IPS DF 6.9 (cell line): ENCODE measurements at places on chromosomes 7 and 10.

GRCh38 chr7:64908358-64908757, 5.3 kb downstream of the ZNF273 start:
- no peak for DNase-seq

- no peak for DNase-seq
Observed at GRCh38 chr7:99928994-99929729, at the start of gene GJC3. TSS of gene GJC3 (minus strand) at chr7:99929620. CDS start at chr7:99929620, 0 bp downstream.

- no peak for DNase-seq
Observed at GRCh38 chr10:128172756-128173155, 46.5 kb upstream of the MKI67 start.

DNA sequence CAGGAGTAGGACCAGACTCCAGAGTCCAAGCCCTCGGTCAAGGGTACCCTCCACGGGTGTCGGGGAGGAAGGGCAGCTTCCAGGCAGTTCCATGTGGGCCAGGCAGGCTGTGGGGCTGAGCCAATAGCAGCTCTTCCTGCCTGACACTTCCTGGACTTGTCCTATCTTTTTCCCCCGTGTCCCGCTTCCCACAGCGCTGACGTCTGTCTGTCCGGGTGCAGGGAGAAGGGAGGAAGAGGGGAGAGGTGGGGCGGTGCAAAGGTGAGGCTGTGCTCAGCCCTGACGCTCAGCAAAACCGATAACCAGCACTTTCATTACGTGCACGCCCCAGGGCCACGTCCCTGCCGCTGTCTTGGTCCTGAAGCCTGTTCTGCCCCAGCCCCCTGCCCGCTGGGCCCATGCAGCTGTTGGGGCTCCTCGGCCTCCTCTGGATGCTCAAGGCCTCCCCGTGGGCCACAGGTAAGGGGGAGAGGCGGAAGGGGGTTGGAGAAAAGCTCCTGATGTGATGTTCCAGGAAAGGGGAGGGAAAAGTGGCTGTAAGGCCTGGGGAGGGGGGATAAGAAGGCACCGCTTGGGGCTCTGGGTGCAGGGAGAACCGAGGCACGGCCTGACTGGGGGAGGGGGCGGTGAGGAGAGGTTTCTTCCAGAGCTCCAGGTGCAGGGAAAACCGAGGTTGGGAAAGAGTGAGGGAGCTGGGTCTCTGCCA, at the start of gene MUC3A:
Gene MUC3A (plus strand): TSS at position 308 of the 706 bp plus-strand sequence. CDS start 91 bp downstream, at position 399.
- no peak for DNase-seq

DNA sequence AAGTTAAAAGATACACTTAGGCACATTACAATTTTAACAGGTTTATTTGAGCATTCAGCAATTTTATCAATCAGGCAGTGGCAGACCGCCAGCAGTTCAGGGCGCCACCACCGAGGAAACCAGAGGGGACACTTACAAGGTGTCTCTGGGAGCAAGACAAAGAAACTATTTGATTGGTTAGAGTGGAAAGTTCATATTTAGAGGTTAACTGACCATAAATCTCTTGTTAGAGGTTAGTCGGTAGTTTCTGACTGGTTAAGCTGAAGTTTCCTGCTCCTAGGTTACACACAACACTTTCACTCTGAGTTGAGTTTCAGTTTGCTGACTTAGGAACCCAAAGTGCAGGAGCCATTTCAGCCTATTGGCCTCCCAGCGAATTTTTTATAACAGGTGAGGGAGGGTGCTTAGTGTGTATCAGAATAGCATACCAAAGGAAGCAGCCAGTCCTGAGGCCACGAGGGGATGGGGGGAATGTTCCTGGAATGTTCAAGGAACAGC, 10.8 kb upstream of the PVRIG start:
- DNase-seq, result no peak

- no peak for DNase-seq
Observed at GRCh38 chr7:143434660-143435059, 8.6 kb upstream of the TAS2R60 start.

- DNase-seq, result no peak
Observed at GRCh38 chr10:69409968-69410367, 6.8 kb downstream of the TACR2 start.

DNA sequence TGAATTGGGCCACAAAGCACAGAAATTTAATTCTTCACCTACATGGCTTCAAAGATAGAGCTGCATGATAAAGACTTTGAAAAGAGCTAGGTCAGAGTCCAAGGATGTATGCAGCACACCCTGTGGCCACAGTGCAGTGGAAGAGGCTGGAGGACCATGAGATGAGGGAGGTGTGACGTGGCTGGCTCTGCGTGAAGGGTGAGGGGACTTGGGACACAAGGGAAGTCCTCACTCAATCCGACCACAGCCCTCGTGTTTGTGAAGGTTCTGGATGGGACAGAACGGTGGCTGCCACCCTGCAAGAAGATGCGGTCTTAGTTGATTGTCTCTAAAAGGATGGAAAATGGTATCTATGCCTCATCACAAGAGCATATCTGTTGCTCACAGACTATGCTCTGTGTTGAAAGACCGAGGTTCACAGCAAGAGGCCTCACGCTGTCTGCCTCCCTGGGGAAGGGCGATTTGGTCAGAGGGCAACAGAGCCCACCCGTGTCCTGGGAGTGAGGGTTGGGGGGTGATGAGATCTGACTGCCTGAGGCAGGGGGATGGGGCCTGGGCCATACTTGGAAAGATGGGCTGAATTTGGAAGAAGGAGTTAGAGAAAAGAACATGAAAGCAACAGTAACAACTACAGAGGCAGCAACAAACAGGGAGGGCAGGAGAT, 174.4 kb upstream of the SHH start:
- DNase-seq, result no peak

DNA sequence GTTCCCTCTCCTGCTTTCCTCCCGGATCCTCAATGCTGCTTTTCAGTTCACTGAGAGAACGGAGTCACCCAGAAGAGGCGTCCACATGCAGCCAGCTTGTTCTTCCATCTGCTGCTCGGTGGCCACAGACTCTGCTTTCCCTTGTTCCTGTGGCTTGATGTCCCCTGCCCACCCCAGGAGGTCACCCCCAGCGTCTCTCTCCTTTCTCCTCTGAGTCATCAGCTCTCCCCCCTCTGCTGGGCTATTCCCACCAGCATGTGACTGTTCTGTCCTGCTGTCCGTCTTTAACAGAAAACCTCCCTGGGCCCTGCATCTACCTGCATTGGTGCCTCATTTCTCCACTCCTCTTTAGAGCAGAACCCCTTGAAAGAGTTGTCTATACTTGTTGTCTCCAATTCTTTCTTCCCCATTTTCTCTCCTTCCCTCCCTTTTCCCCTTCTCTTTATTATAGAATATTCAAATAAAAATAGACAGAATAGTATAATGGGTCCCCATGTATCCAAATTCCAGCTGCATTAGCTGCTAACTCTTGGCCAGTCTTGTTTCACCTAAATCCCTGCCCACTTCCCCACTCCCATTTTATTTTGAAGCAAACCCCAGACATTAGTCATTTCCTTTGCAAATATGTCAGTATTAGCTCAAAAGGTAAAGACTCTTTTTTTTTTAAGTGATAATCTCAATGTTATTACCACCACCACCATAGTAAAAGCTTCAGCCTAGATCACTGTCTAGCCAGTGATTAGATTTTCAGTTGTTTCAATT, 4.1 kb downstream of the ZNF282 start:
- no peak for DNase-seq

DNA sequence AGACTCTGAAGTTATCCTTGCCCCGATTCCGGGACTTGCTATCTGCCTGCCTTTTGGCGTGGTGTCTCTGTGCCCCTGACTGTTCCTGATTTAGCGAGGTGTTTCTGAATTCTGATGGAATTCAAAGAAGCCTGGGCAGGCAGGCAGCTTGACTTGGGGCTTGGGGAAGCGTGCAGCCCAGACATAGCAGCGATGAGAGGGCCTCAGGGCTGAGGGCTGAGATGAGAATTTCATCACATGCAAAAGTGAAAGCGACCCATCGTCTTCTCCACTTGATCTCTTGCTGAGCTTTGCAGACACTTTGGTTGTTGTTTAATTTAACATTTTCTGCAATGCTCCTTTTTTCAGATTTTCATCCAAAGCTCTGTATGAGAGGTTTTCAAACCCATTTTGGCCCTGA, 57.8 kb downstream of the TCF7L2 start:
- DNase-seq, result no peak

DNA sequence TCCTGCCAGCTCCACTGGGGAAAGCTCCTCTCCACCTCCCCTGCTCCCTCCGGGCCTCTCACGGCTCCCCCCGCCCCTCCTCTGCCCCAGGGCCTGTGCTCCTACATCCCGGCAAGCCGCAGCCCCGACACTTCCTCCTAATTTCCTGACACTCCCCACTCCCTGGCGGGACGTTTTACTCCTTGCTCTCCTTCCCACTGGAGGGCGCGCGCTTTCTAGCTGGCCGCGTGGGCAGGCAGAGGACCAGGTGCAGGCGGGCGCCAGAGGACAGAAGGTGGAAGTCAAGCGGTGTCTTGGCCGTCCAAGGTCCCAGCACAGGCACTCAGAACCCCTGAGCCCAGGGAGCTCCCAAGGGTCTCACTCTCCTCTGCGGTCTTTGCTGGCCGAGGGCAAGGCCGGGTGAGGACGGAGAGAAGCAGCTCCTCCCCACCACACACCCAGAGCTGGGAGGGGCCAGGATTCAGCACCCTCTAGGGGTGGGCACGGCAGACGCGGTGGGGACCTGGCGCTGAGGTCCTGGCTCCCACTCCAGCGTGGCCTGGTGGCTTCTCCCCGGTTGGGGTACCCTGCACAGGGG, 19.1 kb downstream of the ADAM8 start:
- DNase-seq, result no peak

DNA sequence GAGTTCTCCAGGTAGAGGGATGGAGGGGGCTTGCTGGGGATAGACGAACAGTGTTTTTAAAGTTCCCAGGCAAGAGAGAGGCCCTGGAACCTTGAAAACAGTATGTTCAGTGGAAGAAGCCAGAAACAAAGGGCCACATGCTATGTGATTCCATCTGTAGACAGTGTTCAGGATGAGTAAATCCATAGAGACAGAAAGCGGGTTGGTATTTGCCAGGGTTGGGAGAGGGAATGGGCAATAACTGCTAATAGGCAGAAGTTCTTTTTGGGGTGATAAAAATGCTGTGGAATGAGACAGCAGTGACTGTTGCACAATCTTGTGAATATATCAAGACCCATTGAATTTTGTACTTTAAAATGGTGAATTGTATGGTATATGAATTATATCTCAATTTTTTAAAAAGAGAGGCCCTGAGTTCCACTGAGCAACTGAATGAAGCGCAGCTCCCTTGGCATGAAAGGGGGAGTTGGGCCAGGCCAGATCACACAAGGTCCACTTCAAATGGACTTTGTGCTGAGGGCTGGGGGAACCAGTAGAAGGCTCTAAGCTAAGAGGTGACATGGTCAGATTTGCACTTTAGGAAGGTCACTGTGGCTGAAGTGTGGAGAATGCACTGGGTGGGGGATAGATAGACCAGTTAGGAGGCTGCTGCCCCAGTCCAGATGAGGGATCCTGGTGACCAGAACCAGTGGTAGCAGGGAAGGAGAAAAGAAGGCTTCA, 34.0 kb downstream of the LEP start:
- no peak for DNase-seq

DNA sequence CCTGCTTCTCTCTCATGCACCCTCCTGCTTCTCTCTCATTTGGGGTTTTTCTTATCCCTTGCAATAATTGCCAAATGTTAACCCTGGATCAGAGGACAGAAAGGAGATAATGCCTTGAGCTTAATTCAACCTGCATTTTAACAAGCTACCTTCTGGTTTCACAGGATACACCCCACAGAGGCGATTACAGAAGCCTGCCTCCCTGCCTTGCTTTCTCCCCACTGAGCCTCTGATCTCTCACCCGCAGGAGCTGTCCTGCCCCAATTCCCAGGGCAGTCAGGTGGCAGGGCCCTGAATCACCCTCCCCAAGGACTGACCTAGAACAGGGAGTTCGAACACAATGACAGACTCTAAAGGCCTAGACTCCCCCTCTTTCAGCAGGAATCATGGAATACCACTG, 959.5 kb downstream of the GRID1 start:
- DNase-seq, result no peak

GRCh38 chr7:138551102-138551501, 91.0 kb downstream of the TRIM24 start:
- no peak for DNase-seq

DNA sequence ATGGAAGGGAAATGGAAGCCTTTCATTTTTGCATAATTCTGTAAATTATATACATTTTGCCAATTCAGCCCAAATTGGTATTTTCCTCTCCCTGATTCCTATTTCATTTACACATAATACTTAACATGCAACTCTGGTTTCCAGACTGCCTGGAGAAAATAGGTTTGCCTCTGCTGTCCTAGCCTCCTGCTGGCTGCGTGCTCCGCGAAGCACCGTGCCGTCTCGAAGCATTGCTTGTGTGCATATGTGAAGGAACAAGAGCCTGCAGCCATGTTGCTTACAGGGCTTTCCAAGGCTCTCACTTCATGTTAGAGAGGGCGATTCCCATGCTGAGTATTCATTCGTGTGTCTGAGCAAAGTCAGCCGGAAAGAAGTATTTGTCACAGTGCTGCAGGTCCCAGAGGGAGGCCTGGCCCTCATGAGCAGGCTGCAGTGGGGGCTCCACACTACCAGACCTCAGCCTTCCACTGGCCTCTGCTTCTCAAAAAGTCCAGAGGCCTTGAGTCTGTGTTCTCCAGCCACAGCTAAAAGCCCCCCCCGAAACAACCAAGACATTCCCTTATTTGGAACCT, 66.5 kb downstream of the CLRN3 start:
- no peak for DNase-seq

DNA sequence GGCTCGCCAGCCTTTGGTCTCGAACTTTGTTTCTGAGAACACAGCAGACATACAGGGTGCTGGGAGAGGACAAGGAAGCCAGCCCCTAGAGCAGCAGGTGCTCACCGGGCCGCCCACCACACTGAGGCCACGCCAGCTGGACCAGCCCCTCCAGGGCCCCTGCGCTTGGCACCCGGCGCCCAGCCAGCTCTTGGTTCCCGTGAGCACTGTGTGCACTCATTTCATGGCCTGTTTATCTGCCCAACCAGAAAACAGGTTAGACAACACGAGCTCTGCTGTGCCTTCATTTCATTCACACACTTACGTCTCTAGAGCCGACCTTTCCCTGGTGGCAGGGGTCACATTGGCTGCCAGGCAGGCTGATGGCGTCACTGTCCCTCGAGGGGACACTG, 104.0 kb downstream of the CYTH3 start:
- DNase-seq, result no peak

DNA sequence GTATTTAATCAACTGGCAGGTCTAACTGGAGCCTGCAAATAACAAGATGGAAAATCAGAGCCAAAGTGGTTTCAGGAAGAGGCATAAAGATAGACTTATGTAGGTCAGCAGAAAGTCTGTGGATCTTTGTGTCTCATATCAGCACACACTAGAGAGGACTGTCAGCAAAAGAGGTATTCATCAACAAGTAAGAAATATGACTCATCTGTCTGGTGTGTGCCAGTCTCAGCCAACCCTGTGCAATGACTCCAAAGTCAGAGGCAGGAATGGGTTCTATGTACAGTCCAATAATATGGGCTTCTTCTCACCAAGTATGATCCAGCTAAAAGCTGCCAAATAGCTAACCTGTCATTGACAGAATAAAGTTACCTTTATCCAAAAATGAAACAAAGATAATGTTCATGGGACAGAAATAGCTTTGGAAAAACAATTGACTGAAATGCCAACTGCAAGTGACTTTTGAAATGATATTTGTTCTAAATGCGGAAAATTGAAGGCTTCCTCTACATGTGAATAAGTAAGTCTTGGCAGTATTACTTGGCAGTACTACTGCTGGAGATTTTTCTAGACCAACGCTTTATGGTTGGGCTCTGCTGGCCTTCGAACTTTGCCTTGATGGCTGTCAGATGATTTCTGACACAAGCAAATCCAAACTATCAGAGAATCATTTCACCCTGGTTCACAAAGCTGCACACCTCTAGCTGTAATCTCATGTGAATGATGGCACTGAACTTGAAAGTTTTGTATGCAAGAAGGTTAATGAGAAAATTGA, 272.3 kb upstream of the SEMA3C start:
- DNase-seq, result no peak
